ENCODE measurements at places on chromosomes 7 and 10.

GRCh38 chr7:18064242-18064838 lies 36.7 kb upstream of the PRPS1L1 start:
- DNase-seq, result no peak

DNA sequence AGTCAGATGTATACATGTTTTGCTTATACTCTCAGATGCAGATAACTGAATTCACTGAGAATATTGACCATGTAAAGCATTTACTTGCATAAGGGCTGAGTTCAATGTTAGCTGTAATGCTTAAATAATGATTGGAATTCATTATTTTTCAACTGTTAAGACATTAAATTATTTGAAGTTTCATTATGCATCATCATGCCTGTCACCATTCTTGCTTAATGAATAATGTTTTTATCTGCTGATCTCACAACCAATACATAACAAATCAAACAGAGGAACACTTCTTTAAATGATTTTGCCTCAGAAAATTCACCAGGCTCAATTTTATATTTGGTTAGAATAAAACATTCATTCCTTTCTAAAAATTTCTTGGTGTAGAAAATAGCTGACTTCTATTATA lies 233.4 kb downstream of the GPR37 start:
- DNase-seq, result no peak

DNA sequence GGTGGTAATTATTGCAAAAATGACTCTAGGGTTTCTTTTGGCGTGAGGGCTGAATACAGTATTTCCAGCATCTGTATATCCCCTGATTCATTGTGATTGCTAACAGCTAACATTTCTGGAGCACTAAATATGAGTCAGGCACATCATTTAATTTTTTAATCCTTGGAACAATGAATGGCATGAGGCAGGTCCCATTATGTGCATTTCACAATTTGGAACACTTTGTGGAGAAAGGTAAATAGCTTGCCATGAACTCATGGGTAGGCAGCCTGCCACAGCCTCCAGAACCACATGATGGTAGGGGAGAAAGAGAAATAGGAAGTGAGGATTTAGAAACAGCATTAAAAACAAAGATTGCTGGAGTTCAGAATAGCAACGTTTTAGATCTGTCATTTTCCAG lies 1.7 kb downstream of the NPTX2 start:
- no peak for DNase-seq

- no peak for DNase-seq
These were observed 114.4 kb upstream of the GLI3 start for GRCh38 chr7:42351316-42351935.

DNA sequence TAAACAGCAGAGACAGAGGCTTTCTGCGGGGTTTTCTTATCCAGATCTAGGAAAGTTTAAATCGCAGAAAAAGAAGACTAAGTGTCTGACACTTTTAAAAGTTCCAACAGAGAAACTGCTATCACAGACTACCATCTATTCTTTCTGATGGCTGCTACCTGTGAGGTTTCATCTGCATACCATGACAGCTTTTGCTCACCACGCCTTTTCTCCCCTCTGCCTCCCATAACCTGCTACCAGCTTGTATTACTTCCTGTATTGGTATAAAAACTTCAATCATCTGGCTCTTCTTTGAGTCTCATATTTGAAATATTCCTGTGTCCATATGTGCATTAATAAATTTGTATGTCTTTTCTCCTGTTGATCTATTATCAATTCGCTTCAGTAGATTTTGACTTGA lies 34.1 kb upstream of the RTKN2 start:
- no peak for DNase-seq

DNA sequence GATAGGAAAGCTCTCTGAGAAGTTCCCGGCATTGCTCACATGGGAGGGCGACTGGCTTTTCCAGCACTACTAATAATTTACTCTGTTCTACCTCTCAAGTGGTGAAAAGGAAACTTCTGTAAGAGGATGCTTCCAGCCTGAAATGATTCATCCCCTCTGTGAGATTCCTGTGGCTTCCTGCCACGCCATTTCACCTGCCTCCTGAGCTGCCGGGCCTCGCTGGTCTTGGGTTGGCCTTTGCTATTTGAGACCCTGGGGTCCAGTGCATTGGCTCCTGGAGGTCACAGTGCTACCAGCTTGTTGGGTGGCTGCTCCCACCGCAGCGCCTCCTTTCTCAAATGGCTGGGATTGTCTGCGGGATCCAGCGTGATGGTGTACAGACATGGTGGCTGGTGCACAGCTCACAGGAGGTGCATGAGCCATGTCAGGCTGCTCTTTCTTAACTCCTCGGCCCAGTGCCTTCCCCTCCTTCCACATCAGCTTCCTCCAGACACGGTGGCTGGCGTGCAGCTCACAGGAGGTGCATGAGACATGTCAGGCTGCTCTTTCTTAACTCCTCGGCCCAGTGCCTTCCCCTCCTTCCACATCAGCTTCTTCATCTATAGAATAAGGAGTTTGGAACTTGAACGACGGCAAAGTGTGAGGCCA lies 42.9 kb upstream of the PCBD1 start:
- DNase-seq, result no peak

DNA sequence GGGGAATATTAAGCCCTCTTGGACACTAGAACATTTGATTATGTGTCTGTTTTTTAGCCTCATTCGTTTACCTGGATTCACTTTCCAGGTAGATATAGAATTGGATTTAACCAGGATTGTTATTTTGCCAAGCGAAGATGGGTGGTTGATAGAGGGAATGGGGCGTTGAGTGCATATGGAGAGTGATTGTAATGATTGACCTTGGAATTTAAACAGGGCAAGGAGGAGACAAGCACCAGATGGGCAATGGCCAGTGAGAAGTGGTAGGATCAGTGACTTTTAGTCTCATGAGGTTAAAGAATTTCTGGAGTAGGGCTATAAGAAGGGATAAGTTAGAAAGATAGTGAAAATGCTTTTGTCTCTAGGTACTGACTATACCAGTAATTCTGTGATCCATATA lies 211.2 kb upstream of the CSTF2T start:
- no peak for DNase-seq
